NCI-H526 (cell line): ENCODE measurements at places on chromosomes 16 and 17.
A peak's percentile ranks its signal among the peaks of the same experiment; 100 is the strongest.

DNA sequence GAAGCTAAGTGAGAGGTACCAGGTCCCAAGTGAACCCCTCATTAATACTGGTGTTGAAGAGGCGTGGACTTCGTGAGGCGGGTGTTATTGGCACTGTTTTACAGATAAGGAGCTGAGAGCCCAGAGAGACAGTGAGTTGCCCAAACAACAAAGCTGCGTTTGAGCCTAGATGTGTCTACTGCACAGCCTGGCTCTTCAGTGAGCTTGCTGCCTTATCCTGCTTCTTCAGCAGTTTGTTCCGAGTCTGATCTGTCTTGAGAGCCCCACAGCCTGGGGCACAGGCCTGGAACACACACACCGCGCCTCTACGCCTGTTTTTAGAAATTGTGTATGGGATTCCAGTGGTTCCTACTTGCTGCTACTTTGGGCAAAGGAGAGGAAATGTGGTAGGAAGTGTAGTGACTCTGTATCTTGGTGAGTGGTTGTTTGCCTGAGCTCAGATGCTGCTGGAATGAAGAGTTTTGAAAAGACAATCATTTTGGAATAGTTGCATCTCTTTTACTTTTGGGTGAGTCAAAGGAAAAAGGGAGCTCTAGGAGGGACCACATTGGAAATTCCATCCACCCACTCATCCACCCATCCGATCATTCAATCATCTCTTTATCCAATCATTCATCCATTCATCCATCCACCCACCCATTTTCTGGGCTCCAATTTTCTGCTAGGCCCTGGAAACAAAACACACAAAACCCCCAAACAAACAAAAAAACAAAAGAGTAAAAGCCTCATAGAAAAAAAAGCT lies 22.3 kb upstream of the PLCG2 start:
- DNase-seq, result no peak

- no peak for DNase-seq
Observed at GRCh38 chr16:67186550-67186950, 2.8 kb upstream of the MATCAP1 start.

DNA sequence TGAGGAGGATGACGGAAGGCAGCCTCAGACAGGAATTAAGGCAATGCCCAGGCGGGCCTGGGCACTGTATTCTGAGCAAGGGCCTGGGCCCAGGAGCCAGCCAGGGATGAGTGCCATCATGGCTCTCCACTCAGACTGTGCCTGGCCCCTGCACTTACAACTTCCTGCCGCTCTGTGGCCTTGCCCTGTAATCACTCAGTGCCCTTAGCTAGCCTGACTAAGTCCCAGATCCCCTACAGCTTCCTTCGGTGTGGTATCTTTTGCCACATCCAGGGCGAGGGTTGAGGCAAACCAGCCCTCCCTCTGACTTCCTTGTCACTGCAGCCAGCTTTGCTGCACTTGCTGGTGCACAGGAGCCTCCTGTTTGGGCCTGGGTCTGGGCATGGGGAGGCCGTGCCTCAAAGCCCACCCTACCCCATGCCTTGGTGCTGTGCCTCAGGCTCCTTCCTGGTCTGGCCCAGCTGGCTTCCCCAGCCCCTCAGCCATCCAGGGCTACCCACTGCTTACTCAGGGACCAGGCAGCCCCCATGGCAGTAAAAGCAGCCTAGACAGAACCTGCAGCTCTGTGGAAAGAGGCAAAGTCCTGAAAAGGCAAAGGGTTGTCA lies 9.3 kb downstream of the SLC46A1 start:
- no peak for DNase-seq

DNA sequence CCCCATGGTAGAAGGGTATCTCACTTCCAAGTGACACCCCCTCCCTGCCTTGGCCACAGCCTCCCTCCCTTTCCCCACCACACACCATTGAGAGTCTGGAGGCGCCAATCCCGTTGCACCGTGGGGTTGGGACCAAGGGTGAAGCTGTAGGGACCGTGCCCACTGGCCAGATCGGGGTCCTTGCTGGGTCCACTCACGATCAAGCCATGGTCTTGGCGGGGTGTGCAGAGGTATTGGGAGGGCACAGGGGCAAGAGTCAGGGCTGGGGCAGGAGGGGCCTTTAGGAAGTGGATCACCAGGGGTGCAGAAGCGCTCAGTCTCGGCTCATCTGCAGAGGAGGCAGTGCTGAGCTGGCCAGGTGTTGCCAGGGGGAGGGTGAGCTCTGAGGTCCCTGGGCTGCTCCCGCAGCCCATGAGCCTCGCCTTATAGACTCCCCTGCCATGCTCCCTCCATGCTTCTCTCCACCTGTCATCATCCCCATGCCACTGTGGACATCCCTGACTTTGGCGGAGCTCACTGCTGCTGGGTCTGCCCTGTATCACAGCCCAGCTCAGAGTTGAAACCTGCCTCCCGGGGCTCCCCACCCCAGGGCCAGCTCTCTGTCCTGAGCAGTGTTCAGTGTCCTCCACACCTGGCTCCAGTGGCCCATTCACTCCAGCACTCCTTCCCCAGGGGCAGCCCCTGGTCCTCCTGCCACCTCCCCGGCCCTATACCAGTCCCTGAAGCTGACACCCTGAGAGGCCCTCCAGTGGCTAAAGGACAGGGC lies 8.3 kb downstream of the CDH16 start:
- no peak for DNase-seq

DNA sequence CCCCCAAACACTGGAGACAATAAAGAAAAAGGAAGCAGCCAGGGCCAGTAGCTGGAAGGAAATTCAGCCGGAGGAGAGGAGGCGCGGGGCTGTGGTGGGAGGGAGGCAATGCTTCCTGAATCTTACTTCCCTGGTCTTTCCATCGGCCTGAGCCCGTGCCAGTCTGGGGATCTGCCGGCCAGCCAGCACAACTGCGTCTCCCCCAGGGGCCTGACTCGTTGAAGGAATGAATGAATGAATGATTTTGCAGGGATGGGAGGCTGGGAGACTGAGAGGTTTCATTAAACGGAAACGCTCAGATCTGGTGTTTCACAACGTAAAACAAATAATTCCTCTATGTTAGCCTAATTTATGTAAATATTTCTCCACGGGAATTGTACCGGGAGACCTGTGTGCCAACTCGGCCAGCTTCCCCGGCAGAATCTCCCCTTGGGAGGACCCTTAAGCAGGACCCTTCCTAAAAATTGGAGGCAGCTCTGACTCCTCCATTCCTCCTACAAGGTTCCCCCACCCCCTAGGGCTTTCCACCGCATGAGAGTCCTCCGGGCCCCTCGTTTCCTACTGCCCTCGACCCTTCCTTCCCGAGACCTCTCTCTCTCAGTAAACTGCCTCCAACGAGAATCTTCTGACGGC lies 1.3 kb upstream of the BAIAP2 start:
- no peak for DNase-seq

- DNase-seq, result no peak
Observed at GRCh38 chr17:66450008-66450851, 147.8 kb downstream of the PRKCA start.

DNA sequence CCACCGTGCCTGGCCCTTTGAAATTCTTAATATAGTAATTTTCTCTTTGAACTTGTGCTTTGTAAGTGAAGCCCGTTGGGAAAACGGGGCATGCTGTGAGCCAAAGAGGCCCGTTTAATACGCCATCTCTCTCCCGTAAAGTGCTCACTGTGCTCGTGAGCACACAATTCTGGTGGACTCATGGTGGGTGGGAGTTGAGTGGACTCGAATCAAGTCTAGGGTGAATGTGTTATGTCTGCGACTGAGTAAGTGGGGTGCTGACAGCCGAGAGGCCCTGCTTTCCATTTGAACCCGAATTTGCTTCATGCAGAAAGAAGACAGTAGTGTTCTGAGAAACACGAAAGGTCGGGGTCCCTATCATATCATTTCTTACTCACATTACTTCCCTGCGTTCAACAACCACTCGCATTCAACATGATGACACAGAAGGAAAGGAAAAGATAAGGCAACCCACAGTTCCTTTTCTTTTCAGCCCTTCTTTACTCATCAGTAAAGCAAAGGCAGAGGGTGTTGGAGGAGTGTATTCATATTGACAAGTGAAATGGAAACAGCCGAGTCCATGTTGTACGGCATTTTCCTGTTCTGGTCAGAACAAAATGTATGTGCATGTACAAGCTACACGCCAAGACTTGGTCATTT lies 4.8 kb upstream of the ATP2A3 start:
- no peak for DNase-seq

GRCh38 chr17:72511874-72512273 lies 391.1 kb downstream of the SOX9 start:
- no peak for DNase-seq

- DNase-seq, result no peak
Observed at GRCh38 chr17:31550389-31551056, 159.0 kb downstream of the RAB11FIP4 start.

DNA sequence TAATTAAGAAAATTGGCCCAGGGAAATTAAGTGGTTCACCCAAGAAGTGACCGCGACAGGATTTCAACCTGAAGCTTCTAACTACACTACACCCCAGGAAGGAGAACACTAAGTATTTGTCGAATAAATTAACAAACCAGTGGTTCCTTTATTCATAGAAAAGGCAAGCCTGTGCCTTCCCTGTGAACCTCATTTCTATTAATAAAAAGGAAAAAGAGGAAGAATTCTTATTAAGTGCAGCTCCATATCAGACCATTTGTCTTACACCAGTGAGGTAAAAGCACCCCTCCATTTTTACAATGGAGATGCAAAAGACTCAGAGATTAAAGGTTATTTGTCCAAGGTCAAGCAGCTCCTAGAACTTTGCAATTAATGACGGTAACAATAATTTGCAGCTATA lies 1.7 kb downstream of the COPS3 start:
- DNase-seq, result no peak

DNA sequence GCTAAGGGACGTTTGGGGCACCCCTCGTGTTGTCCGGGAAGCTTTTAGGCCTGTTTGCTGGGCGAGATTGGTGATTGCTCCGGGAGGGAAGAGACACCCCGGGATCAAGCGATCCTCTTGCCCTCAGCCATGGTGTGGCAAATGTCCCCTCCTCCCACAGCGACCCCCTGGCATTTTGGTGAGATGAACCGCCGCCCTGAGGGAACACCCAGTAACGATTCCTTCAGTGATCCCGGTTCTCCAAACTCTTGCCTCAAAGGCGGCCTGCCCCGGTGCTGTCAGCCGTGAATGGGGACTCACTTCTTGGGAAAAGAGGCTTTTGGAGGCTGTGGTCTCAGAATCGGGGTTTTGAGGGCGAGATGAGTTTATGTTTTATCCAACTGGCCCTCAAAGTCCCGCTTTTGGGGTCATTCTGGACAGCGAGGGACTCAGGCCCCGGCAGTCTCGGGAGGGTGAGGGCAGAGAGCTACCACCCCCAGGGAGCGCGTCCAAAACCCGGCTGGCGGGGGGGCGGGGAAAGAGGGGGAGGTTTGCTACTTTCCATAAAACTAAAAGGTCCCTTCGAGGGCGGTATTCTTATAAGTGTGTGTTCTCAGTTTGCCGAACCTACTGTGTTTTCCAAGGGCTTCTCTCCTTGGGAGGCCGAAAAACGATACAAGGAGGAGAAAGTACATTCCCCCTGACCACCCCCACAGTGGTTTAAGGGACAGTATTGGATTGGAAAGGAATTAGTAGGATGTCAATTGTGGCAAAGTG lies 232.7 kb downstream of the MRTFB start:
- no peak for DNase-seq

DNA sequence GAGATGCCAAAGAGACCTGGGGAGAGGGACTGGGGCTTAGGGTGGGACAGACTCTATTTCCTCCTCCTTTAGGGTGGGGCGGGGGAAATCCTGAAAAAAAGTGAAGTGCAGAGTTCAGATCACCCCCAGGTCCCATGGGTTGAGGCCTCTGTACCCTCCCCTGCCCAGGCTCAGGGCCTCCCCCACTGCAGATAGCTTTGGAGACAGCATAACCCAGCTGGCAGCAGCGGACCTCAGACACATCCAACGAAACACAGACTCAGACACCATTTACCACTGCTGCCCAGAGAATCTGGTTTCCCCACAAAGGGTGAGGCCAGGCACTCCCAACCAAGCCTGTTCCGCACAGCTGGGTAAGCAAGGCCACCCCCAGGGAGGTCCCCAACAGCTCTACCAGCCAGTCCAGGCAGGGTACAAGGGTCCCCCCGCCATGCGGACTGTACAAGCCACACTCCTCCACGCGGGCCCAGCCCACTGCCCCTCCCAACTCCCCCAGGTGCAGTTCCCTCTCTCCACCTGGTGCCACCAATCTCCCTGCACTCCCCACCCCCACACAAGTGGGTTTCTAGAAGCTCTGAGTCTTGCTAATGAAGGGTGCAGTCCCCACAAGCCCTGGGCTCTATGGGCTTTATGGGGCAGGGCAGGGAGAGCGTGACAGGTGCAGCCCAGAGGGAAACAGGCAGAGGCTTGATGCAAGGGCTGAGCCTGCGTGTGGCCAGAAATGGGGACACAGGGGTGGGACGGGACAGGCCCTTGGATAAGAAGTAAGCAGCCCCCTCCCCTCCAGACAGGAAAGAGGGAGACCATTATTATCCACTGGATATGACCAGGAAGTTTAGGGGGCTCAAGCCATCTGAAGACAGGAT lies 8.9 kb downstream of the RHBDF2 start:
- DNase-seq, result peak; percentile 52

- peak; percentile 68 for DNase-seq
Observed at GRCh38 chr17:20226814-20227482, 217.8 kb downstream of the SPECC1 start.

GRCh38 chr16:57134982-57135381 lies 42.6 kb downstream of the CPNE2 start:
- DNase-seq, result no peak

DNA sequence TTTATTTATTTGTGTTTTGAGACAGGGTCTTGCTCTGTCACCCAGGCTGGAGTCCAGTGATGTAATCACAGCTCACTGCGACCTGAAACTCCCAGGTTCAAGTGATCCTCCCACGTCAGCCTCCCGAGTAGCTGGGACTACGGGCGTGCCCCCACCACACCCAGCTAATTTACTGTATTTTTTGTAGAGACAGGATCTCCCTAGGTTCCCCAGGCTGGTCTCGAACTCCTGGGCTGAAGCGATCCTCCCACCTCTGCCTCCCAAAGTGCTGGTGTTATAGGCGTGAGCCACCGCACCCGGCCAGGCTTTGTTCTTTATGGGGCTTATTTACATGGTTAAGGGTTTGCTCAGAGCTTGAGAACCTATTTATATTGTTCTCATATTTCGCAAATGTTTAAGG lies 5.8 kb upstream of the MEIOB start:
- DNase-seq, result no peak

DNA sequence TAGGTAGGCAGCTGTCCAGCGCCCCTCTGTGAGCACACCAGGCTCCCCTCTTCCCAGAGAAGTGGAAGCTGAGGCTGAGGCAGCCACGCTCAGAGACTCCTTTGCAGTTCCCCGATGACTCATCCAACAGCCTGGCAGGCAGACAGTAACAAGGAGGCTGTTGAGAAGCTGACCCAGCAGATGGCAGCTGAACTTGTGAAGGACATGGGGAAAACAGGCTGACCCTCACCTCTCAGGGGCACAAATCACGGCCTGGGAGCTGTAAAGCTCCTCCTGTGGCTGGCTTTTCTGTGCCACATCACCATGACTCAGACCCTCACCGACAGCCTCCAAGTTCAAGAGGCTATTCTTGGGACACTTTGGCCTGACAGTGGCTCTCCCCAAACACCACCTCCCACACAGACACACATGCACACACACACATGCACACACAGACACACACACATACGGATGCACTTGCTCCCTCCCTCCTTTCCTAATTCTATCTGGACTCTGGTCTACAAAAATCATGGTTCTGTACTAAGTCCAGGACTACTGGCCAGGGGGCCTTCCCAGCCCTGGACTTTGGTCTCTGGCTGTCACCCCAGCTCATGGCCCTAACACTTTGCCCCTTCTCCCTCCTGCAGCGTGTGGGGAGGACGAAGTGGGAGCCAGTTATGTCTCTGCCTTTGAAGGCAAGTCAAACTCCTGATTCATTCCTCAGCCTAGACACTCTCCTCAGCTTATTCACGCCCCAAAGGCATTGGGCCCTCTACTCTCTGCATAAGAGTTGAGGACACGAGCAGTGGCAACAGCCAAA lies 23.2 kb downstream of the MAP3K14 start:
- no peak for DNase-seq

GRCh38 chr16:68732042-68732680 lies 4.9 kb upstream of the CDH1 start:
- no peak for DNase-seq
